ENCODE measurements at places on chromosomes 7 and 10.

DNA sequence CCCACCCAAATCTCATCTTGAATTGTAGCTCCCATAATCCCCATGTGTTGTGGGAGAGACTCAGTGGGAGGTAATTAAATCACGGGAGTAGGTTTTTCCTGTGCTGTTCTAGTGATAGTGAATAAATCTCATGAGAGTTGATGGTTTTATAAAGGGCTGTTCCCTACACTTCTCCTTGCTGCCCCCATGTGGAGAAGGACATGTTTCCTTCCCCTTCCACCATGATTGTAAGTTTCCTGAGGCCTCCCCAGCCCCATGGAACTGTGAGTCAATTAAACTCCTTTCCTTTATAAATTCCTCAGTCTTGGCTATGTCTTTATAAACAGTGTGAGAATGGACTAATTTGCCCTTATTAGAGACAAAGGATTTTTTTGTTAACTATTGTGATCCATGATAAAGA lies 48.5 kb upstream of the MKX start:
- DNase-seq = no peak

GRCh38 chr7:141053626-141054025 lies 20.2 kb upstream of the TMEM178B start:
- no peak for DNase-seq

DNA sequence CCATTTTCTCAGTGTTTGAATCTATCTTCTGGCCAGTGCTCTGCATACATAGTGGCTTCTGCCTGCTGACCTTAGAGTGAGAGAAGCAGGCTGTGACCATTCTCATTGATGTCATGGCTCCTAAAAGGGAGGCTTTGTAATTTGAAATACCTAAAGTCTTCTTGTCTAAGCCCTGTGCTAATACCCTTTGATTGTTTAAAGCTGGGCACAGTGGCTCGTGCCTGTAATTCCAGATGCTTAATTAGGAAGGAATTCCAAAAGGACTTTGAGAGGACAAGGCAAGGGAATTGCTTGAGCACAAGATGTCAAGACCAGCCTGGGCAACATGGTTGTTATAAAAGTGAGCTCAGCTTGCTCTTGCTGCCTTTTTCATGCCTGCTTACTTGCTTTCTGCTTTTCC lies 81.7 kb downstream of the APBB1IP start:
- DNase-seq = no peak

DNA sequence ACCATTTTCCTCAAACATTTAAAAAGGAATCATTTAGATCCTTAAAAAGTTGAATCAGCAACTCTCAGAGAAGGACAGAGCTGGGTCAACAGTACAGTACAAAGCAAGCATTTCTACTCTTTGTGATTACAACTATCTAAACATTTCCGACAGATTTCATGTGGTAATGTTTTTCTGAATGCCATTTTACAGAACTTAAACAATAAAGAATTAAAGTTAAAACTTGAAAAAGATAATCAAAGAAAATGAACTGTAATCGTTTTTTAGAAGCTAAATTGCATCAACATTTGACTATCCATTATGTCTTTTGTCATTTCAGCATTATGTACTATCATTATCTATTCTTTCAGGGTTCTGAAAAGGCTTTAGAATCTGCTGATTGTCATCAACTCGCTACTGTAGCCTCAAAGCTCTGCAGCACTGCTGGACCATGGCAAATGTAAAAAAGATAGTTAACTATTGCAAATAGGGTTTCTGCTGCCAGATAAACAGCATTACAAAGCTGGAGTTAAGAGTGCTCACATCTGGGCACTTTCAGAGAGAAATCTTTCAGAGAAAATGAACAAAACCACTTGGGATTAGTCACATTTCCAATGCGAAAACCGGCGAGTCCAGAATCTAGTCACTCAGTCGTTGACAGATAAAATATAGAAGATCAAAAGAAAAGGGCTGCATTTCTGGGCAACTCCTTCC lies 160.4 kb upstream of the LAMB4 start:
- no peak for DNase-seq

- DNase-seq = no peak
These were observed at the start of gene CLCN1 for GRCh38 chr7:143315776-143316175. Gene CLCN1 (plus strand): TSS chr7:143316111. CDS start chr7:143316213, 102 bp downstream.

DNA sequence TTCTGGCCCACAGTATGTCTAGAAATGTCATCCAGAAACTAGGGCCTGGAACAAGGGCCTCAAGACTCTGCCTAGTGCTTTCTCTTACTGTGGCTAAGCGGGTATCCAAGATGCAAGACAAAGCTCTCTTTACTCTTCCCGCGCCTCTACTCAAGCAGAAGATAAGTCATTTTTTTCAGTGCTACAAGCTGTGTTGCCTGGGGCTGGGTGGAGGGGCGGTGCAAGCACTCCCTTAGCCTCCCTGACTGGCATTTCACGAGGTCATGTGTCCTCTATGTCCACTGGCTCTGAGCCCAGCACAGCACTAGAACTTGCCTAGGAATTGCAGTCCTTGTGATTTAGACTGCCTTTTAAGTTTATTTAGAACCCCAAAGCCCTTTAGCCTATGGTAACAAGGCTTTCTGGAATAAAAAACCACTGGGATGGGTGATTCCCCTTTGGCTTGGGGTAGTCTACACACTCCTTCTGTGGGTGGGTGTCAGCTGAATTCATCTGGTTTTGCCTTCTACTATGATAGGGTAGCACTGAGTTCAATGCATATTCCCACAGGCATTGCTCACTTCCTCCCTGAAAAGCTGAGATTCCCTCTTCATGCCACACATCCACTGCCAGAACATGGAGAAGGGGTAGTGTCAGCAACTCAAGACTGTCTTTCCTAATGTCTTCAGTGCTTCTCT lies 371.8 kb upstream of the KCND2 start:
- DNase-seq = no peak

- no peak for DNase-seq
These were observed 178.5 kb downstream of the NRP1 start for GRCh38 chr10:33155720-33156638.

- DNase-seq = no peak
These were observed 163.8 kb downstream of the GRK5 start for GRCh38 chr10:119370972-119371703.

GRCh38 chr10:99329554-99330346 lies 594 bp downstream of the CNNM1 start:
- no peak for DNase-seq

DNA sequence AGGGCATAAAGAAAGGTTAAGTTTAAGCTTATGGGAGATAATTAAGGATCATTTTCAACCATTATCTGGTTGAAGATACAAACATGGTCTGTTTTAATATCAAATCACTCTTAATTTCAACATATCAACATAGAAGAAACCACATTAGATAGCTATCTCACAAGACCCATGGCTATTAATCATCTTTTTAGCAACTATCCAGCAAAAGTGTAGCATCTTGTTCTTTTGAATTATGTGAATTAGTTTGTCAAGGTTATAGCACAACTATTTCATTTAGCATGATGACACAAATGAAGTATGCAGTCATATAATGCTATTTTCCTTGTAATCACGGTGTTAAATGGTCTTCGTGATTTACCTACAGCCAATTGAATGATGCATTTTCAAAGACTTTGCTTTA lies 58.9 kb upstream of the PPP1R9A start:
- no peak for DNase-seq

DNA sequence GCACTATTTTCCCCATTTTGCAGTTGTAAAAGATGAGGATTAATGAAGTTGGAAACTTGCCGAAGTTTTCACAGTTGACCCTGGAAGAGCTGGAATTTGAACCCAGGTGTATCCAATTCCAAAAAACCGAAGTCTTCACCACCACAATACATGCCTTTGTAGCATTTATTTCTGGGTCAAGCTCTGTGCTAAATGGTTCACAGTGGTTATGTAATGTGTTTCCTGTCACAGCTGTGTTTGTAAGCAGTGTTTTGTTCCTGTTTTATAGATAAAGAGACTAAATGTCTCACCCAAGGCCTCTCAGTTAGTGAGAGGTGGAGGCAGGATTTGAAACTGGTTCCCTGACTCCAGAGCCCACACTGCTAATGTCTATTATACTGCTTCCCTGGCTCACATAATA lies 17.6 kb downstream of the SFTPA2 start:
- DNase-seq = no peak

DNA sequence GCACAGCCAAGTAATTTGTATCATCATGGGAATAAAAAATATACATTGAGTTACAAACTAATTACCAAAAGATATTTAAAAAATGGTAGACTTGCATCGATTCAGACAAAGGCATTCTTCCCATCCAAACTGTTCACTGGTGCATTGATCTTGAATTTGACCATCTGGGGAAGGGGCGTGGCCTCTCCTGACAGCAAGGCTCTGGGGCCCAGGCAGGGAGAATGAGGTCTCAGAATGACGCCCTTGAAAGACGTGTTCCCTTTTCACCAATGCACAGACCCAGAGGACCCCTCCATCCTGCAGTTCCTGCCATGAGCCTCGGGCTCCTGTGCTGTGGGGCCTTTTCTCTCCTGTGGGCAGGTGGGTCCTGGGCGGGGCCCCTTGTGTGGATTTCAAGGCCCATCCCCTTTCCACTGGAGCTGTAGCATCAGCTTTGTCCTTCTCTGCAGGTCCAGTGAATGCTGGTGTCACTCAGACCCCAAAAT lies 91.1 kb upstream of the PRSS58 start:
- DNase-seq = no peak

DNA sequence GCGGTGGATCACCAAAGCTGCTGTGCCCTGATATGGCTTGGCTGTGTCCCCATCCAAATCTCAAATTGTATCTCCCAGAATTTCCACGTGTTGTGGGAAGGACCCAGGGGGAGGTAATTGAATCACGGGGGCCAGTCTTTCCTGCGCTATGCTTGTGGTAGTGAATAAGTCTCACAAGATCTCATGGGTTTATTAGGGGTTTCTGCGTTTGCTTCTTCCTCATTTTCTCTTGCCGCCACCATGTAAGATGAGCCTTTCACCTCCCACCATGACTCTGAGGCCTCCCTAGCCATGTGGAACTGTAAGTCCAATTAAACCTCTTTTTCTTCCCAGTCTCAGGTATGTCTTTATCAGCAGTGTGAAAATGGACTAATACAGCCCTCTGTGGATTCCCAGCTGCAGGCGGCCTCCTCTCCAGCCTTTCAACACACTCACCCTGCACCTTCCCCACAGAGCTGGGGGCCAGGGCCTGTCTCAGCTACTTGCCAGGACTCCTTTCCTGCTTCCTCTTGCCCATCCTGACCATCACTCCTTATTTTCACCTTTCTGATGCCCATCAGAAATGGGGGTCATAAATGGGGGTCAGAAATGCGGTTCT lies 57.2 kb upstream of the TOMM7 start:
- DNase-seq = no peak

DNA sequence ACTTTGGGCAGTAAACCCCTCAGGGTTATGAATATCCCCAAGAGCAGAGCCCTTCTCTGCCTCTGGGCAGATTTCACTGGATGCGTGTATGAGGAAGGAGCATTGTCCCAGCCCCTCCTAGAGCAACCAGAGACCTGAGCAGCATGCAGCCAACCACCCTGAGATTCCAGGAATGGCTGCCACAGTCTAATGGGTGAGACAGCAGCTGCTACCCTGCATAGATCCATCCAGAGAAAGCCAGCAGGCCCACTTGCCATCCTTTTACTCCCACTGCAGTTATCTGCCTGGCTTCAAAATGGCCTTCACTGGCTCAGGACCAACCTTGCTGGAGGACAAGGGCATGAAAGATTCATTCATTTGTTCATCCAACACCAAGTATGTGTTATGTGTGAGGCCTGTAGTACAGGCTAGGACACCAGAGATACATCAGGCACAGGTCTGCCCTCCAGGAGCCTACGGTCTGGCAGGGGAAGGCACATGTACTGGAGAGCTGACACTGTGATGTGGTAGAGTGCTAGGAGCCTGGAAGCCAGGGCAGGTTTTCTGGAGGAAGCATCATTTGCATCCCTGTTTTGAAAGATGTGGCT lies 26.2 kb upstream of the C10orf105 start:
- no peak for DNase-seq

GRCh38 chr7:100859856-100860255 lies 7.3 kb upstream of the TRIP6 start:
- no peak for DNase-seq

- no peak for DNase-seq
These were observed 11.3 kb upstream of the A1CF start for GRCh38 chr10:50896721-50897120.

DNA sequence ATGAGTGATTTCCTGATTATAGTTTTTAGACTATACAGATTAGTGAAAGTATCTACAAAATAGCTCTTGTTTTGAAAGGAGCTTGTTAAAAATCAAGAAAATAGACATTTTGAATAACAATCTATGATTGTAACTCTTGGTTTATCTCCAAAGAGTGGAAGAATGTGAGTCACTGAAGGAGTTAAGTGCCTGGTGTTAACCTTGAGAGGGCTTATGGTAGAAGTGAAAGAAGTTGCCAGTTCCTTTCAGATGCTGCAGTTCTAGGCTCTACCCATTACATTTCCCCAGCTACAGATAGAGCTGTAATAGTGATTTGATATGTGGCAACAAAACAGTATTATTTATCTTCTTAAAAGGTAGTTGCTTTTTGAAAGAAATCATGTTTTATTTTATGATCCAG lies 12.7 kb downstream of the NRBF2 start:
- DNase-seq = no peak

GRCh38 chr7:29315122-29315891 lies 120.7 kb downstream of the CHN2 start:
- DNase-seq = no peak

GRCh38 chr7:1966631-1967200 lies 266.0 kb downstream of the MAD1L1 start:
- no peak for DNase-seq

All from KG1 (cell line).